ENCODE measurements at places on chromosomes 2 and 18. TPM values are rescaled to one million over a fixed set of nuclear protein-coding genes. Genes with fewer than 3 reads are reported as not detected.

- no peak for DNase-seq
Measured at GRCh38 chr2:9657731-9658130, 26.9 kb upstream of the YWHAQ start.

Gene KCNF1
- 0.90 TPM for total RNA-seq

- DNase-seq = no peak
Measured at GRCh38 chr2:29700560-29700959, 220.8 kb downstream of the ALK start.

GRCh38 chr18:12291690-12292089 lies 16.4 kb upstream of the TUBB6 start:
- no peak for DNase-seq

- no peak for DNase-seq
Measured at GRCh38 chr2:163756588-163756987, 20.8 kb upstream of the FIGN start.

GRCh38 chr2:61993422-61994024 lies 88.0 kb downstream of the COMMD1 start:
- no peak for DNase-seq

- no peak for DNase-seq
Measured at GRCh38 chr18:42190643-42191042, 235.6 kb downstream of the PIK3C3 start.

Gene ALLC
- total RNA-seq = not detected

DNA sequence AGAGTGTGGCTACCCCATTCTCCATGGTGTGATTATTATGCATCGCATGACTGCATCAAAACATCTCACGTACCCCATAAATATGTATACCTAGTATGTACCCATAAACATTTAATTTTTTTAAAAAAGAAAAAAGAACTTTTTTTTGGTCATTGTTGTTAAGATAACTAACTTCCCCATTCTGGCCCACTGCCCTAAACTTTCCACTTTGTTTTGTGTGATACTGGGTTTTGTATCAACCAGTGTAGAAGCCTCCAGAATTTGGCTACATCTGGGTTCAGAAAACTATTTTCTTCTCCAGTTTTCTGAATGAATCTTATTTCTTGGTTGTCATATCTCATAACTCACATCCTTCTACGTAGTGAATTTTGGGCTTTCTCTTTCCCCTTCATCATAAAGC lies 62.3 kb upstream of the NABP1 start:
- no peak for DNase-seq

All from H1 (cell line).